ENCODE measurements at places on chromosomes 16 and 17. TPM values are rescaled to one million over a fixed set of nuclear protein-coding genes. Genes with fewer than 3 reads are reported as not detected.

DNA sequence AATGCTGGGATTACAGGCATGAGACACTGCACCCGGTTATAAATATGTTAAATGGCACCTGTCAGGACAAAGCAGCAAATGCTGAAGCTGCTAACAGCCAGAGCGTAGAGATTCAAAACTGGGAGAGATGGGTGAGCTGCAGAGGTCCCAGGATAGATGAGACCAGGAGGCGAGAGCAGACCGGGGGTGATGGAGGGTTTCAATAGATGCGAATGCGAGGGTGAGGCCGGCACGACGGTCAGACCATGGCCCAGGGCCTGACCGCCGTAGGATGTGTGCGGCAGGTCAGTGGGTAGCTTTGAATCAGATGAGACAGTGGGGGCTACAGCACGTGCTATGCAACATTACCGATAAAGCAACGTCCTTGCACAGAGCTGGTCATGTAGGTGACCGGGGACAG, 14.3 kb downstream of the CCDC40 start:
- DNase-seq = no peak

Gene OTOP3
- total RNA-seq = not detected

Gene JPT2
- total RNA-seq = 140 TPM

Gene SLC38A8
- total RNA-seq = not detected

Gene LDHD
- 0.68 TPM for total RNA-seq

Measured in RPMI7951 (cell line).